ENCODE measurements at places on chromosomes 2 and 18. TPM values are rescaled to one million over a fixed set of nuclear protein-coding genes. Genes with fewer than 3 reads are reported as not detected.

DNA sequence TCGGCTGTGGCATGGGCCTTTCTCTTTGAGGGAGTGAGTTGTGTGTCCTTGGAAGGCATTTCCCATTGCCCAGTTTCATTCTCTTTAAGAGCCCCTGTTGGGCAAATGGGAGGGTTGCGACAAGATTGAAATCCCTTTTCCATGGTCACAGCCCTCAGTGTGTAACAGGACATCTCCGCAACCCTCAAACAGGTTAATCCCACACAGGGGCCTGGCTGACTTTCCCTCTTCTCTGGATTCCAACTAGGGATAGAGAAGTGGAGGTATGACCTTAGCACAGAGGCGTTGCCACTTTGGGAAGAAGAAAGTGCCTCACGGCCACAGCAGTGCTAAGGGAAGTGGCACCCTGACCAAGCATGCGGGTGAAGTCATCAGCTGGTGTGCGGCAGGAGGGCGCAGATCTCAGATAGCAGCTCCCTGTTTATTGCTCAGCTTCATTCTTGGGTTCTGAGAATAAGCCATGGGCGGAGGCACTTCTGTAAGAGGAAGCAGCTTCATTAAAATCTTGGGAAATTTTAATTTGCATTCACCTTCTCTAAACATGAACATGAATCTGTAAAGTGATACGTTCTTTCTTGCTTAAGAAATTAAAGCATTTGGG, 256.5 kb downstream of the GBX2 start:
- DNase-seq, result no peak

- no peak for DNase-seq
Observed at GRCh38 chr2:84808279-84808678, 72.6 kb downstream of the TRABD2A start.

- no peak for DNase-seq
Observed at GRCh38 chr2:174792309-174793025, 28.2 kb upstream of the CHRNA1 start.

DNA sequence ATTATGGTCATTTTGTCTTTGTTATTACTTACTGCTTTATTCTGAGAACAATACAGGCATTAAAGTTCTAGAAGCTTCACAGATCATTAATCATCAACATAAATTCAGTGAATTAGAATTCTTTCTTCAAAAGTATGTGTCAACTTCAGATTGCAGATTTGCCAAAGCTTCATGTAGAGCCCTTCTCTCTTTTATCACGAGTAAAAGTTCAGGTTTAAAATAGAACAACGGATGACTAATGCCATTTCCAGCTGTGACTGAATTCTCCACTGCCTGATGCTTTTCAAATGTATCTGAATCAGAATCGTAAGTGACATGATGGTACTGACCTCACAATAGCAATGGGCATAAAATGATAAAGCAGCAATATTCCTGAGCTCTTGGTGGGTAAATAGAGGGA, 116.0 kb downstream of the ABCA12 start:
- DNase-seq, result no peak

GRCh38 chr2:73297151-73297559, 3.8 kb upstream of the EGR4 start:
- DNase-seq, result no peak

GRCh38 chr2:233011702-233012131, 1.3 kb downstream of the NGEF start:
- DNase-seq, result no peak

- DNase-seq, result no peak
Observed at GRCh38 chr2:45786836-45787357, 135.4 kb downstream of the PRKCE start.

DNA sequence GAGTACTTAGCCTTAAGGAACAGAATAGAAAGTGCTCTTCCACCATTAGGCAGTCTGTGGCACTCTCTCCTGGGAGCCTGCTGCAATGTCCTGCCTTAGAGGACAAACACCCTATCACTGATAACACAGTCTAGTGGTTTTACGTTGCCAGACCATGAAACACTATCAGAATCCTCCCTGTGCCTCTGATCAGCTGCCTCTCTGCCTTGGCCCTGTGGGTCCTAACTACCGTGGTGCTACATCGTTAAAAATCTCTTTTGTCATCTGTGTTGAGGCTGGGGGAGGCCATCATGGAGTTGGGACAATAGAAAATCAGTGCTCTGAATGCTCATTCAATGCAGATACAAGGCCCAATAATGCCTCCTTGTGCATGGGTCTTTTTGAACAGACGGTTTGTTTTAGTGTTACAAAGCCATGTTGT, 11.9 kb upstream of the APCDD1 start:
- no peak for DNase-seq

DNA sequence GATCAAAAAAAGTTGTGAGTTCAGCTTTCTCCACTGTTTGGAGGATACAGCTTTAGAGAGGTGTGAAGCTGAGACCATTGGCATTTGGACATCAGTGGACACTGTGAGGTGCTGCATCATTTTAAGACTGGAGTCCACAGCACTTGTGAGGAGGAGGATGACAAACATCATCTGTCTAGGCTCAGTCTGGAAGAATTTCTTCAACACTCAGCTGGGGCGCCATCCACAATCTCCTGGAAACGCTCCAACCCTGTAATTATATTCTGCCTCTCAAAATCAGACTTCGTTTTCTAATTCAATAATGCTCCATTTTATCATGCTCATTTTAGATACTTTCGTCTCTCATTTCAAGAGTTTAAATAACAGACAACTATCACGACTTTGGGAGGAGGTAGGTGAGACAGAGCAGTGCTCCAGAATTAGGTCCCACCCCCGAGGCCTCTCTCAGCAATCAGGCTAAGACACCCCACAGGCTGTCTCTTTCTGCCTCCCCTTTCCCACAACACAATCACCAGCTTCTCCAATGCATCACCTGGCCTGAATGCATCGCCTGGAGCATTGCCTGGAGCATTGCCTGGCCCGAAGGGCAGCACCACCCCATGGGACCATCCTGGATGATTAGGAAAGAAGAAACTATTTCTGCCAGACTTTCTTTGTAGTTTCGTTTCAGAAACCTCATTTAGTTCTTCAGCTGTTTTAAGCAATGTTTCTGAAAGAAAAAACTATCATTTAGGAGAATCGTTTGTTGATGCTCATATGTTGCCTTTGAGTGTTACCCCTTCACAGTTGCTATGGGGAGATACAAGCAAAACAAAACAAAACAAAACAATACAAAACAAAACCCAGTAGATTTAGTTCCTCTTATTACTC, 37.0 kb upstream of the DPP10 start:
- no peak for DNase-seq

DNA sequence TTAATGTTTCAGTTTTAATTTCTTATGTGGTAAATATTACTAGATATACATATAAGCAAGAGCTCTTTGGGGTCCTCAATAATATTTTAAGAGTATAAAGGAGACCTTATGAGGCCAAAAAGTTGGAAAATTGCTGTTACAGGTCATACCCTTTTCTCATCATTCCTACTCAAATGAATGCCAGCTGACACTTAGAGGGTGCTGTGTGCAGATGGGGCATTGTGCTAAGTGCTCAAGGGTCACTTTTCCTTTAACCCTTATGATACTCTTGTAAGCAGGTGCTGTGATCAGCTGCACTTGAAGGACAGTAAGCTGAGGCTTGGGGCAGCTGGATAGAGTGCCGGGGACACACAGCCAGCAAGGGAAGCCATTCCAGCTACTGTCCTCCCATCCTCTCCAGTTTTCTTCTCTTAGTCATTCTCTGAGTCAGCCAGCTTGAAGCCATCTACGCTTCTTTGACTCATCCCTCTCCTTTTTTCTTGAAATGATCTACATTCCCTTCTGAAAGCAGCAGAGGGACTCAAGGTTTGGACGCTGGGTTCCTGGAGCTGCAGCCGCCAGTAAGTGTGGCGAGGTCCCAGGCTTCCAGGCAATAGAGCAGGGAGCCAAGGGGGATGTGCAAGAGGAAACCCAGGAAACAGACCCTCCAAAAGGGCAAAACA, 42.0 kb upstream of the CREB1 start:
- no peak for DNase-seq

Gene EFR3B
- 5.9 TPM for polyA plus RNA-seq

Gene IL1R2
- polyA plus RNA-seq, result 0.31 TPM

Gene CHRNG
- polyA plus RNA-seq, result 1.6 TPM

Gene CCBE1
- 35.2 TPM for polyA plus RNA-seq

Gene TFCP2L1
- 66.8 TPM for polyA plus RNA-seq

Gene NEU4
- polyA plus RNA-seq, result 0.56 TPM
